HCT116 (cell line): ENCODE measurements at places on chromosomes 1 and 21. TPM values are rescaled to one million over a fixed set of nuclear protein-coding genes. Genes with fewer than 3 reads are reported as not detected.

GRCh38 chr1:190175320-190175719 is 302.3 kb downstream of the BRINP3 start:
- DNase-seq: no peak

SH3D21 gene
- 9.3 TPM for total RNA-seq

DNA sequence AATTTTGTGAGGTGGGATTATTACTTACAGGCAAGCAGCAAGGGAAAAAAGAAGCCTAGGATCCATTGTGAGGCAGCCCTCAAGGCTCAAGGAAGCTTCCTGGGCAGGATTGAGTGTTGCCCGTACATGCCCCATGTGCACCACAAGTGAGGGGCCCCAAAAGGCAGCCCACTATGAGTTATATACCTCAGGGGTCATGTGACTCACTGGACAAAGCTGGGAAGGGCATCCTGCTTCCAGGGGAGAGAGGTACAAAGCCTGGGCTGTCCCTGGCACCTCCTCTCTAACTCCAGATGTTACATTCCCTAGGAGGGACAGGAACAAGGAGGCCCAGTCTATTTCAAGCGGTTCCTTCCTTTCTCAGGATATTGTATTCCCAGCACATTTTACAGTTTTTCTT is 34.0 kb upstream of the CD1D start:
- no peak for DNase-seq

LCE1D gene
- not detected for total RNA-seq

GRCh38 chr1:178271471-178271870 is 177.6 kb downstream of the RASAL2 start:
- no peak for DNase-seq

SEC16B gene
- total RNA-seq: 1.2 TPM

CITED4 gene
- 7.8 TPM for total RNA-seq

UTS2 gene
- total RNA-seq: 3.0 TPM

GRCh38 chr1:100036718-100037655 is 67.2 kb downstream of the SLC35A3 start:
- no peak for DNase-seq

GRCh38 chr1:171138980-171139379 is 46.1 kb upstream of the FMO2 start:
- DNase-seq: no peak

GRCh38 chr1:43984855-43985254 is 5.8 kb downstream of the B4GALT2 start:
- no peak for DNase-seq

PDZK1IP1 gene
- total RNA-seq: not detected

DNA sequence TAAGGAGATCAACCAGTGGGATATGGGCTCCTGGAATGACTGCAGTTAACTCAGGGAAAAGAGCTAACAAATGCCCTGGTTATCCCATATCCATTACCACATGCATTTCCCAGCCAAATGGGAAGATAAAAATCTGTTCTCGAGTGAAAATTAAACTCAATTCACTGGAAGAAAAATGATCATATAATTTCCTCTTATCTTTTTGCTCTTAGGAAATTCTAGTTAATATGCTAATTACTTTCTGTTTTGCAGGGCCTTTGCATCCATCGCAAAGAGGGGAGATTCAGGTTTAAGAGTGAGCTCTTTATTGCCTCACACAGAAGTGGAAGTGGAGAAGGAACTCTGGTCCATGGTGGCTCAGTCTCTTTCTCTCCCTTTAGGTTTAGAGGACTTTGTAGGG is 3.9 kb upstream of the IL24 start:
- no peak for DNase-seq
